ENCODE measurements at places on chromosomes 5 and 9.

DNA sequence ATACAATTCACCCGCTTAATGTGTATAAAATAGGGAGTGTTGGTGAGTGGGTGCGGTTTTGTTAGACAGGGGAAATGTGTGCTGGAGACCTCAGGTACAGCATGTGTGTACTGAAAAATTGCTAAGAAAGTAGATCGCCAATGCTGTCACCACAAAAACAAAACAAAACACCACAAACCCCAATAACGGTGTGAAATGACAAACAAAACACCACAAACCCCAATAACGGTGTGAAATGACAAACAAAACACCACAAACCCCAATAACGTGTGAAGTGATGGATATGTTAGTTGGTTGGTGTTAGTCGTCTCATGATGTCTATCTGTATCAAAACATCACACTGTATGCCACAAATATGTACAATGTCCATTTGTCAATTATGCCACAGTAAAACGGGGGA lies 14.2 kb upstream of the GFPT2 start:
- DNase-seq, result no peak

DNA sequence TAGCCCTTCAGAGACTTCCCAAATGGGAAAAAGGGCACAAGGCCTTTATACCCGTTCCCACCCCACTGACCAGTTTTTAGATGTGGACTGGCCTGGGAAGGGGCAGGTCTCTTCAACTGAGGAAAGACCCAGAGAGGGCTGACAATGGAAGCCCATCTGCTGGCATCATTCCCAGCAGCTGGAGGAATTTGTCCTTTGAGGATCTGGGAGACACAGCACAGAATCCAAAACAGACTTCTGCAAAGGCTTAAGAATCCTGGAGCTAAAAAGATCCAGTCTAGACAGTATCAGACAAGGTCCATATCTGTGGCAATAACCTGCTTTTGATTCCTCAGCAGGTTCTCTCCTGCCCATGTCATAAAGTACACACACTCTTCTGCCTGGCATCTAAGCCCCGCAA lies 329.2 kb downstream of the TMEM167A start:
- DNase-seq, result no peak

- no peak for DNase-seq
Measured at GRCh38 chr9:4494806-4495205, 4.5 kb downstream of the SLC1A1 start.

DNA sequence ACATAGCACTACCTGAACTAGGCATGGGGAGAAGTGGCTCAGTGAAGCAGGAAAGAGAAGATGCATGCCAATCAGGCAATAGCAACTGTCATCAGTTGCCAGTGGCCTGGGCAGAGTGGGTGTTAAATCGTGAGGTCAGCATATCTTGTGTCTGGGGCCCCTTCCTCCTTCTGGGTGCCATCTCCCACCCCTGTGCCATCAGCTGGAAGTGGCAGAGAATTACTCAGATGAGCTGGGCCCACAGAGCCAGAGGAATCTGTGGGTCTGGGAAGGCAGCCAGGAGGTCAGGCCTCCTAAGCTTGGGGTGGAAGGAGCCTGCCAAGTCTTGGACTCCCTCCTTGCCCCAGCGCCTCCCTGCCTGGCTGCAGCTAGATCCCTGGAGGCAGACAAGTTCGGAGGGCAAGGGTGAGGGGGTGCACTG lies 66.5 kb downstream of the GALNT12 start:
- DNase-seq, result no peak

DNA sequence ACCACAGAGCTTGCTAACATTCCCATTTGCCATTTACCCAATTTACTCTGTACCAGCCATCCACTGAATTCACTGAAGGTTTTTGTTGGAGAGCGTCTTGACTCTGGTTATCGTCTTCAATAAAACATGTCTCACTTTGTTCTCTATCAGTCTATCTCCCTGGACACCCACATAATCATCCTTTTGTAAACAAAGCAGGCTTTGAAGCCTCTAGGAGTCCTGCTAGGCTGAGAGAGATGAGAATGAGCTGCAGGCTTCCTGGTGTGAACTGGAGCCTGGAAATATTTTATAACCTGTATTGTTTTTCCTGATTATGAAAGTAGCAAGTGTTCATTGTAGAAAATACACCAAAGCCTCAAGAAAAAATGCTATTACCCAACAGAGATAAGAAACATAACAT lies 140.6 kb upstream of the ZNF366 start:
- no peak for DNase-seq

- no peak for DNase-seq
Measured at GRCh38 chr9:126459965-126460843, 133.6 kb downstream of the MVB12B start.

- DNase-seq, result no peak
Measured at GRCh38 chr5:33479311-33479710, 38.5 kb downstream of the TARS1 start.

DNA sequence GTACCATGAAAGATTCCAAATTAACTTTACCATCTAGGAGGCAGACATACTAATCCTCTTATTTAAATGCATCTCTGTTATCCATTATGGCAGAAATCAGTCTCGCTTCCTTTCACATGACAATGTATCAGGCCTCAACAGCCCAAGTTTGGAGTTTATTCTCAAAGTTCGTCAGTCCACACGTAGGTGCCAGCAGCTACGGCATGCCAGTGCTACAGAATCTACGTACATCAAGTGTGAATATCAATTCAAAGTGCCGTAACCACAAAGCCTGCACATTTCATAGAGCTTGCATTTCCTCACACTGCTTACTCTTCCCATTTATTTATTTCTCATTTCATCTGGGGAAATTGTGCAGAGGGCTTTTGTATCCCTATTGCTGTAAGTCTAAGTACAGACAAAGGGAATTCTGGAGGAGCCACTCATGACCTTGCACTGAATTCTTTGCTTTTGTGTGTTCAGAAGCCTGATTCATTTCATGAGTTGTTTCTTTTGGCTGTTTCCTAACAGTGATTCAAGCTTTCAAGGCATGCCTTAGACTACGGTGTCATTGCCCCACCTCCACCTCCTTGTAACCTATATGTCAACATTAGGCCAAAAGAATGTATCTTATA lies 10.0 kb downstream of the ENC1 start:
- DNase-seq, result no peak

DNA sequence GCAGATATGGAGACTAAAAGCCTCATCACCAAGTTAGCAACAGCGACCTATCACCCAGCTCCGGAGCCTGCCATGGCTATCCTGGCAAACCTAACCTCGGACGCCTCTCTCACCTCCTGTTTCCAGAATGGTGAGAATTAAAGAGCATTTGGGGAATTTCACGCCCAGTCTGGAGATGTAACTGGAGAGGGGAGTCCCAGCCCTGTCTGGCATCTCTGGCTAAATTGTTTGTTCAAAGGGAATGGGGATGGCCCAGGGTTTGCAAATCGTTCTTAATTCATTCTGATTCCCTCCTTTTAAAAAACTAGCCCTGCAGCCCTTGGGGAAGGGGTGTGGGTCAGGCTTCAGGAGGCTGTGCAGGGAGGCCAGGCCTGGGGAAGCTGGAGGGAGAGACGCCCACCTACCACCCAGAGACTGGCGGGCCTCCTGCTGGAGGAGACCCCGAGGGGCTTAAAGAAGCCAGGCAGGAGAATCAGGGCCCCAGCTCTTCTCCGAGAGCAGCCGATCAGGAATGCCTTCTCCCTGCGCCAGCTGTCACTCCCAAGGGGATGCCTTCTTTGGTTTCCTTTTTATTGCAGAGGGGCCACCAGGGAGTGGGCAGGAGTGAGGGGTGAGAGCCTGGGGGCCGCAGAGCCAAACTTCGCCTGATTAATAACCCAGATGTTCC lies 964 bp upstream of the COL5A1 start:
- no peak for DNase-seq

Measured in activated gamma-delta T cell (primary cell).